ENCODE measurements at places on chromosomes 11 and 22. TPM values are rescaled to one million over a fixed set of nuclear protein-coding genes. Genes with fewer than 3 reads are reported as not detected.

The MTCH2 gene
- total RNA-seq: 207 TPM

The YIF1A gene
- total RNA-seq: 128 TPM

The MAPK8IP1 gene
- total RNA-seq: 6.9 TPM

The TMPRSS6 gene
- not detected for total RNA-seq

The C1QTNF5 gene
- 1.9 TPM for total RNA-seq

The OSBP2 gene
- 1.7 TPM for total RNA-seq

The PYGM gene
- total RNA-seq: 0.18 TPM

The IGLL1 gene
- not detected for total RNA-seq

The HYLS1 gene
- total RNA-seq: 11.7 TPM

The MRGPRF gene
- total RNA-seq: 6.3 TPM

The NAV2 gene
- 4.5 TPM for total RNA-seq

The GDPD4 gene
- not detected for total RNA-seq

The SAC3D1 gene
- total RNA-seq: 2.9 TPM

The OR51B5 gene
- total RNA-seq: 0.54 TPM

The C11orf97 gene
- not detected for total RNA-seq

The PNPLA3 gene
- 3.3 TPM for total RNA-seq

The OR52R1 gene
- not detected for total RNA-seq

The YDJC gene
- total RNA-seq: 8.1 TPM

The UPK2 gene
- not detected for total RNA-seq

The RFPL3 gene
- total RNA-seq: not detected

The KREMEN1 gene
- 2.5 TPM for total RNA-seq

The VPS37C gene
- 3.2 TPM for total RNA-seq

The GAL3ST3 gene
- not detected for total RNA-seq

The CABP2 gene
- total RNA-seq: not detected

The GANAB gene
- total RNA-seq: 182 TPM

The BACE1 gene
- 29.2 TPM for total RNA-seq

The FOLR1 gene
- total RNA-seq: not detected

The TPCN2 gene
- total RNA-seq: 3.4 TPM

The SLC22A8 gene
- not detected for total RNA-seq

The RELT gene
- total RNA-seq: 3.1 TPM

The AP1B1 gene
- 70.8 TPM for total RNA-seq

The KRTAP5-8 gene
- total RNA-seq: not detected

The ANKK1 gene
- total RNA-seq: not detected

The CABP4 gene
- not detected for total RNA-seq

The OR2AG2 gene
- 0.28 TPM for total RNA-seq

The CRY2 gene
- total RNA-seq: 12.8 TPM

The GLB1L2 gene
- under 0.01 TPM for total RNA-seq

The IFITM10 gene
- under 0.01 TPM for total RNA-seq

The CYB561A3 gene
- 13.6 TPM for total RNA-seq

The OR52N4 gene
- total RNA-seq: not detected

The E2F8 gene
- 1.1 TPM for total RNA-seq

The MMP7 gene
- not detected for total RNA-seq

The ELFN2 gene
- total RNA-seq: 0.83 TPM

The MSANTD2 gene
- 6.4 TPM for total RNA-seq

The LDHAL6A gene
- not detected for total RNA-seq

The DEFB131B gene
- total RNA-seq: not detected

The WT1 gene
- total RNA-seq: not detected

The KRTAP5-2 gene
- not detected for total RNA-seq

The CDKN1C gene
- total RNA-seq: 1.6 TPM

The RAB38 gene
- total RNA-seq: 6.5 TPM

The SYT7 gene
- total RNA-seq: not detected

The HIC2 gene
- total RNA-seq: 1.9 TPM

The CNIH2 gene
- 0.54 TPM for total RNA-seq

The PDE3B gene
- 1.1 TPM for total RNA-seq
